ENCODE measurements at places on chromosomes 11 and 22. TPM values are rescaled to one million over a fixed set of nuclear protein-coding genes. Genes with fewer than 3 reads are reported as not detected.

DNA sequence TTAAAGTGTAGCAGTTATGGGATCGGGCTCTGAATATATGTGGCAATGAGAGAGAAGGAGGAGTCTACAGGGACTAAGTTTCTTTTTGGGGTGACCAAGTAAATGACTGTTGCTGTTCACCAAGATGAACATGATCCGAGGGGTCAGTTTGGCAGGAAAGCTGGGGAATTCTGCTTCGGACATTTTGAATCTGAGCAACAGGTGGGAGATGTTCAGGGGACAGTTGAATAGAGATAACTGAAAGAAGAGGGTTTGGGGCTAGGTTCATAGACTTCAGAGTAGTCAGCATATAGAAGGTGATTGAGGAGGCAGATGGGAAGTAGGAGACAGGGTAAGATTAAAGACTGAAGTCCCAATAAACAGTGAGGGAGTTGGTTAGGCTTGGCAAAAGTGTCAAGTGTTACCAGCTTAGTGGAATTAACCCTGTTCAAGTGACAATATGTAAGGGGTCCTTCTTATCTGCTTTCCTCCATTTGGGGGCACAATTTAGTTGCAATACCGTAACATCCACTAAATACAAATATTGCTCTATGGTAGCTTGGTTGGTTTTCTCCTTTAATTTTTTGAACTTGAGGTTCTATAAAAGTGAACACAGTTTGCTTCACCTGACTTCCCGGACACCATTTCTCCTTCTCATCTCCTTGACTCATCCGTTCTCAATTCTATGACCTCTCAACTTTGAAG, 2.9 kb upstream of the ENTHD1 start:
- DNase-seq: no peak

DNA sequence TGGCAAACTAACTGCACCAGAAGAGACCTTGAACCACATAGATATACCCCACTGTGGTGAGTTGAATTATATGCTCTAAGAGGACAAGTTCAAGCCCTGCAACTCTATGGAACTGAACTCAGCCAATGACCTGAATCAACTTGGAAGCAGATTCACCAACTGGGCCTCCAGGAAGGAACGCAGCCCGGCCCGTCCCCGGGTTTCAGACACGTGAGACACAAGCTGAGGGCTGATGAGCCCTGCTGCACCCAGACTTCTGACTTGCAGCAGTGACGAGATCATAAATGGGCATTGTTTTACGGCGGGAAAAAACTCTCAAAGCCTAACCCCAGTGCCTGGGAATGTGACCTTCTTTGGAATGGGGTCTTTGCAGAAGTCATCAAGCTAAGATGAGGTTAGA, 28.5 kb upstream of the GAL start:
- no peak for DNase-seq

DNA sequence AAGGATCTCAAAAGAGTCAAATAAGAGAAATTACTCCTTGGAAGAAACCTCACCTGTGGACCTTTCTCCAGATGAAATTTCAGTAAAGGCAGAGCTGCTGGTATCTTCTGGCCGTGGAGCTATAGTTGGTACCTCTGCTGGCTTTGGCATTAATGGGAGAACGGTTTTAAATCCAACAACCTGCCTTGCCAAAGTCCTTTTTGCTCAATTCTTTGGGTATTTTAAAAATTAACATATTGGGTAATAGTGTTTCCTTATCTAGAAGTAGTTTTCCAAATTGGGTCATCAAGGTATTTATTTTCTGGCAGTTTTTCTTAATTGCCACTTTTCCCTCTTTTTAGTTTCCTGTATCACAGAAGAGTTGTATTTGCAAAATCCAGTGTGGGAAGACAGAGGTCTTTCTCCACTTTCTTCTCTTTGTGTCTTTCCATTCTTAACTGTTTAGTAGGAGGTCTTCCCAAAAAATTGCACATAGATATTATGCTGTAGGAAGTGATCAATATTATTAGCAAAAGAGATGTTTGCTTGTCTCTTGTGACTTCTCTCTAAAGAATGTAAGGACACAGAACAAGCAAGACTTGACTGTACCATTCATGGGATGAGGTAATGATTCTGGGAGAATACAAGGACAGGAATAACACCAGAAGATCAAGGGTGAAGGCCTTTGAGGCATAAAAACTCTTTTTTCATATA, at the start of gene SAA4:
SAA4 (minus strand) TSS at position 139 of the 693 bp plus-strand sequence. CDS start 876 bp downstream, outside the sequence.
- DNase-seq: no peak

DNA sequence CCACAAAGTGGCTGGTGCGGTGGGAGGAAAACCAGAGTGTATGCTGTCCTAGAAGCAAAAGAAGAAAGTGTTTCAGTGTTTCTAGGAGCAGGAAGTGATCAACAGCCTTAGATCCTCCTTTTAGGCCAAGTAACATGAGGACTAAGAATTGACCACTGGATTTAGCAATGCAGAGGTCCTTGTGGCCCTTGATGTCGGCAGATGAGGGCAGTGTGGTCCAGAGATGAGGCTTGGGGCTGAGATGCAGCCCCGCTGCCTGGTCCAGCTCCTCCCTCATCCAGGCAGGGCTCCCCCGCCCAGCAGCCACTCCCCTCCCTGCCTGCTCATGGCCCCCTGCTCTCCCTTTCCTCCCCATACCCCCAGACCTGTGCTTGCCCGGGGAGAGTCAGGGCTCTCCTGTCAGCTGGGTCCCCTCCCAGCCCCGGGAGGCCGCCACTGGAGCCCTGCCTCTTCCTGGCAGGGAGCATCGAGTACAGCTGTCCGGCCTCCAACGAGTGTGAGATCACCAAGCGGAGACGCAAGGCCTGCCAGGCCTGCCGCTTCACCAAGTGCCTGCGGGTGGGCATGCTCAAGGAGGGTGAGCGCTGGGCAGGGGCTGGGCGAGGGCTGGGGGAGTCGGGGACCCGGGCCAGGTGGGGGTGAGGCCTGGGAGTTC, 3.7 kb downstream of the TRMT112 start:
- no peak for DNase-seq

- DNase-seq: no peak
Observed at GRCh38 chr11:17256512-17256911, 20.0 kb upstream of the NUCB2 start.

The RASL10A gene
- 0.12 TPM for total RNA-seq

The SLN gene
- not detected for total RNA-seq

Measured in epithelial cell of proximal tubule (primary cell).